ENCODE measurements at places on chromosomes 2 and 18. TPM values are rescaled to one million over a fixed set of nuclear protein-coding genes. Genes with fewer than 3 reads are reported as not detected.

GRCh38 chr2:179049203-179049545, 763 bp downstream of the CCDC141 start:
- no peak for DNase-seq

- no peak for DNase-seq
Measured at GRCh38 chr2:100554798-100555407, 7.9 kb upstream of the PDCL3 start.

DNA sequence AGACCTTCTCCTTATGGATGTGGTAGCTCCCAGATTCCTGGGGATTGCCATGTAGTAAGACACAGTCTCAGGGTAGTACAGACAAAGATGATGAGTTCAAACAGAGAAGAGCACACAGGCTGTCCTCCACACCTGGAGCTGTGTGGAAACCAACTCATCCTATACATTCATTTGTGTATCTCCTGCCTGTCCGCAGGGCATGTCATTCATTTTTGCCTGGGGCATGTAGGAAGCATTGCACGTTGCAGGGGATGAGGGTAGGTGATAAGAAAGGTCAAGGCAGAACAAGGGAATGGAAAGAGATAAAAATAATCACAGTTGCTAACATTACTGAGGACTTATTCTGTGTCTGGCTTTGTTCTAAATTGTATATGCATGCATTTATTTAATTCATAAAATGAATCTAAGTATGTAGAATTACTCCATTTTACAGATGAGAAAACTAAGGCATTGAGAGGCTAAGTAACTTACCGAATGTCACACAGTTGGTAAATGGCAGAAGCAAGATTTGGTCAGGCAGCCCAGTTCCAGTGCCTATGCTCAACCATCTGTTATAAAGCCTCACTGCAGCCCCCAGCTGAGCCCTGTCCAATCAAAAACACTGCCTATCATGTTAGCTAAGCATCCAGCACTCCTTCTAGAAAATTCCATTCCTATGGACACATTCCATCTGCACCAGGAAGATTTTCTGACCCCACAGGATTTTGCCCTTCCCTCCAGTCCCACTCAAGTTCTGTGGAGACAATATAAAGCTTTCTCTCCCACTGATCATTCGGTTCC, 81.0 kb downstream of the SUMO1 start:
- no peak for DNase-seq

DNA sequence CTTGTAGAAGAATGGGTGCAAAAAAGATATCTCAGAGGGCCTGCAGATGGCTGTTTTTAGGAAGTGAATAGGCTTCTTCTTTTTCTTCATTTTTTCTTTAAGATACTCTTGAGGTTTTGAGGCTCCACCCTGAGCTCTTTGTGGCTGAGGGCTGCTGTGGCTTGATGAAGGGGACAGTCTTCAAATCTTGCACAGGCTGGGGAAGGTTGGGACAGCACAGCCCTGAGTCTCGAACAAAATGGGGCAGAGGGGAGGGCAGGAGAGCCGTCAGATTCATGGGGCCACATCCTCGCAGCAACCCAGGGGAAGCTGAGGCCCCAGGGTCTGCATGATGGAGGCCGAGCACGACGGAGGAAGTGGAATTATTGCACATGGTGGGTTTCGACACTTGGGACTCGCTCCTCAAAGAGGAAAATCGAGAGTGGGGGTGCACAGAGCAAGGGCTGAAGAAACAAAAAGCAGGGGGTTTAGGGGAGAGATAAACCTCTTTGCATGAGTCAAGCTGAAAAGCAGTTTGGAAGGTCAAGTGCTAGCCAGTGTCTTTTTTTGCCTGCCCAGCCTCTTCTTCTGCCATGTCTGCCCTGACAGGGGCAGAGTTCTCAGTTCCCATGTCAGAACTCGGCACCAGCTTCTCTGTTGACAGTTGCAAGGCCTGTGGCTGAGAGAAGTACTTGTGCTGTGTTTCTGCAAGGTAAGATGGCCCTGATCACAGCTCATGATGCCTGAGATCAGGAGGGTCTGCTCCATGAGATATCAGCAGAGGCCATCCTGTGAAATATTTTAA, 19.5 kb downstream of the INPP4A start:
- DNase-seq = no peak

The INPP5D gene
- total RNA-seq = 30.5 TPM

DNA sequence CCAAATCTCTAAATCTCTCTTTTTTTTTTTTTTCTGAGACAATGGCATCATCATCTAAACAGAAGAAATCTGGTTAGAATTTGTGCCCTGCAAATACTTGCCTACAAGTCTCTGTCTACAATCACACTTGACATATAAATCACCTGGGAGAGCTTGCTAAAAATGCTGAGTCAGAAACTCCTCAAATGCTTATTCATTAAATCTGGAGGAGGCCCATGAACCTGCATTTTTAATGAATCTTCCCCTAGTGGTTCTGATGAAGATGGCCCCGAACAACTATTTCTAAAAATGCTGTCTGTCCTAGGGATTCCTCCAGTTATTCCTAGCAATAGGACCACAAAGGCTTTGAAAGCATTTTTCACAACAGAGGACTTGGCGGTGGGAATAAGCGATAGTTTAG, 1.6 kb upstream of the CSRNP3 start:
- no peak for DNase-seq

GRCh38 chr2:22450831-22451230, 934.1 kb upstream of the KLHL29 start:
- DNase-seq = no peak
